ENCODE measurements at places on chromosomes 6 and 20. TPM values are rescaled to one million over a fixed set of nuclear protein-coding genes. Genes with fewer than 3 reads are reported as not detected.

The IL20RA gene
- not detected for total RNA-seq

The NFATC2 gene
- not detected for total RNA-seq

The BNIP5 gene
- not detected for total RNA-seq

The CD24 gene
- 299 TPM for total RNA-seq

The TAPBP gene
- 57.8 TPM for total RNA-seq

The PDYN gene
- total RNA-seq, result not detected

DNA sequence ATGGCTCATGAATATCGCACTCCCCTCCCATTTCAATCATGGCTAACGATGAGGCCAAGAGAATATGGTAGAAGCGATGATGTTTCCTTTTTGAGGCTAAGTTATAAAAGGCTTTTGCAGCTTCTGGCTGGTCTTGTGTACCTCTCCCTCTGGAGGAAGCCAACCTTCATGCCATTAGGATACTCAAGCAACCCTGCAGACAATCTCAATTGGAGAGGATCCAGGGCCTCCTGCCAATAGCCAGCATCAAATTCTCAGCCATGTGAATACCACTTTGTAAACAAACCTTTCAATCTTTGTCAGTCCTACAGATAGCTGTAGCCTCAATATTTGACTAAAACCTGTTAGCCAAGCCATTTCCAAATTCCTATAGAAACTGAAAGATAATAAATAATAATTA lies 738.4 kb downstream of the KIF16B start:
- H3K4me3 ChIP-seq, result no peak overlapping the region
- H3K27me3 ChIP-seq, result no peaks in the 10 kb centered on the region
- no peak overlapping the region for H3K27ac ChIP-seq
- DNase-seq, result no peak
- H3K36me3 ChIP-seq, result no peaks in the 10 kb centered on the region

GRCh38 chr6:135831016-135831415 lies 20.5 kb upstream of the PDE7B start:
- no peaks in the 10 kb centered on the region for H3K4me1 ChIP-seq
- no peak overlapping the region for H3K27ac ChIP-seq
- DNase-seq, result no peak
- H3K27me3 ChIP-seq, result no peaks in the 10 kb centered on the region

DNA sequence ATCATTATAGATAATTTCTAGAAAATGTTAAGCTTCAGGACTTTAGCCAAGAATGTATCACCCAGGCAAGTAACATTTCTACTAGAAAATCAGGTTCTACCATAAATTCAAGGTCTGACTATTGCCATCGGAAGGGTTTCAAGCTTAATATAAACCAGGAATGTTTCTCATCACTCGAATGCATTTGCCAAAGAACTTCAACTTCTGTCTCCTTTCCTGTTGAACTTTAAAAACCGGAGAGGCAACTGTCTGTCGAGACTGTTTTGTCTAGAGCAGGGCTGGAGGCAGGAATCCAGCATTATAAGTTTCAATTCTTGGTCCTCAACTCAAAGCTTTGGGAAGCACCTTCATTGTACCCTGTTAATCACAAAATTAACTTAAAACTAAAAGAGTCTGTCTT lies 264.7 kb downstream of the ZNF217 start:
- no peaks in the 10 kb centered on the region for H3K36me3 ChIP-seq
- no peak overlapping the region for H3K27ac ChIP-seq
- peaks cover 18% of the 10 kb centered on the region for H3K4me1 ChIP-seq
- no peak for DNase-seq

DNA sequence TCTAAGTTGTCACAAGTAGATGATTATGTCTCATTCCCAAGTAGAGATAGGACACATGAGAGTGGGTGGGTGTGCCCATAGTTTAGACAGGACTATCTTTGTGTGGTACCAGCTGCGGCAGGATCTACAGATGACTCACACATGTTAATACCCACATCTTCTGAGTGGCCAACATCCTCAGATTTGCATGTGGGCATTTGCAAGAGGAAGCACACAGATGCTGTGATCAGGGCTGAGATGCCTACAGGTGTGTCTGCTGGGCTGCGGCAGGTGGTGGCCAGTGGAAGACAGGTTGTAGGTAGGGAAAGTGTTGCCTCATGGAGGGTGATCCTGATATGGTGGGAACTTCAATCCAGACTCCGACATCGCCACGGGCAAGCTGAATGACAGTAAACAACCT lies 50.8 kb downstream of the UTRN start:
- H3K4me1 ChIP-seq, result 0 out of 2 replicates have a peak, but pooled peaks cover 2% of the 10 kb centered on the region
- no peaks in the 10 kb centered on the region for H3K27me3 ChIP-seq
- H3K4me3 ChIP-seq, result no peak overlapping the region
- no peak for DNase-seq
- 0 out of 2 replicates have a peak, but pooled peaks cover 3% of the 10 kb centered on the region for H3K36me3 ChIP-seq
- no peak overlapping the region for H3K27ac ChIP-seq

DNA sequence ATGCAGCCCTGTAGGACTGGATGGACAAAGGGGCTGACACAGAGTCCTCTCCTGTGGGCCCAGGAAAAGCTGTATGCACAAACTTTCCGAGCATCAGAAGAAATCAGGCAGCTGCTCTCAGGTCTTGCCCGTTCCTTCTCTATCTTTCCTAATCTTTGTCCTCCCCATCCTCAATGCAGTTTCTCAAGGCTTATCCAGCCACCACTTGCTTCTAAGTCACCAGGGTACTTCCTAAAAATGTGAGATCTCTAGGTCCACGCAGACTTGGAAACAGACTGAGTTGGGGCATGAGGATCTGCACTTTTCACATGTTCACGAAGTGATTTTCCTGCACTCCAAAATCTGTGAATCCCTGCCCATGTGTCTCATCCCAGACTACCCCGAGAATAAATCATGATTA lies 394.5 kb upstream of the SLC35B3 start:
- H3K4me1 ChIP-seq, result no peaks in the 10 kb centered on the region
- no peak for DNase-seq
- H3K27me3 ChIP-seq, result no peaks in the 10 kb centered on the region
- no peak overlapping the region for H3K4me3 ChIP-seq
- H3K27ac ChIP-seq, result no peak overlapping the region

DNA sequence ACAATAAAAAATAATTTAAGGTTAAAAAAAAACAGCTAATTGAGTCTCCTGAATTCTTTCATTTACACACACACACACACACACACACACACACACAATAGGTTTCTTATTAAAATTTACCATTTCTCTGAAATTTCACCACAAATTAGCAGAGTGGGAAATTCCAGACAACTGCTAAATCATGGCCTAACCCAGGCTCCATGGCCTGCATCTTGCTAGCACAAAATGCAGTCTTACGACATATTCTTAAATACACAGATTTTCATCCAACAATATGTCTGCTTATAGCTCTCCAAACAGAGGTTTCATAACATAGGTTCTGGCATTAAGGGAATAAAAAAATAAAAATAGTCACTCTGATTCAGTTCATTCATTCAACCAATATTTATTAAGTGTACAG lies 46.9 kb downstream of the SOD2 start:
- H3K27me3 ChIP-seq, result no peaks in the 10 kb centered on the region
- DNase-seq, result no peak
- H3K4me1 ChIP-seq, result peaks cover 9% of the 10 kb centered on the region
- no peak overlapping the region for H3K4me3 ChIP-seq
- H3K27ac ChIP-seq, result no peak overlapping the region

- peak overlapping the region; percentile 16 for H3K27ac ChIP-seq
- no peaks in the 10 kb centered on the region for H3K36me3 ChIP-seq
- no peaks in the 10 kb centered on the region for H3K27me3 ChIP-seq
These were observed 140.9 kb downstream of the GRIK2 start for GRCh38 chr6:101534386-101534785.

DNA sequence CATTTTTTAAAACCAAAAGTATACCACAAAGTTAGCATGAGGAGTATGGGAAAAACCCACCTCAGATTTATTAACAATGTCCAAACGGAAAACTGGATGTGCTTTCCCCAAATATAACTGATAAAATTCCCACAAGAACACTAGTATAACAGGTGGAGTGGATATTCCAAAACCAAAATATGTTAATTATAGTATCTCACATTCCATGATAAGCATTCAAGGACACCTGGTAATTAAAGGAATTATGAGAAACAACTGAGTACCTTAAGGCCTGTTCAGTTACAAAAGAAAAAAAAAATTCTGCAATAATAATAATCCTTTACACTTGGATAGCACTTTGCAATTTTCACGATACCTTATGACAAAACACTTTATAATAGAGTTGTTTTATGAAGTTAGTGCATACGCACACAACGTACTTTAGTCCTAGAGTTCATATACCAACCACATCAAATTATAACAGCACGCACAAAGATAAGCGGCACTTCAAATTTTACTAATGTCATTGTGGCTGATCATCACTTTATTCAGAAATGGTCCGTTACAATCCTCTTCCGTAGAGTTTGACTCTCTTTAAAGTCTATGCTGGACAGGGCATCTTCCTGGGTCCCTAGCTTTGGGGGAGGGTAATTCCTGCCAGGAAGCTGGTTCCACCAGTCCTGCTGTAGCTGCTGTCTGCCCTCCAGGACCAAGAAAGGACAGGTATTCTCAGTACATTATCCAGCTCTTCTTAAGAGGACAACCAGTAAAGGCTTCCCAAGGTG lies 1.7 kb downstream of the CDK19 start:
- H3K27me3 ChIP-seq, result no peaks in the 10 kb centered on the region
- peaks cover 26% of the 10 kb centered on the region for H3K4me1 ChIP-seq
- H3K4me3 ChIP-seq, result peak overlapping the region; percentile 96
